PC-3 (cell line): ENCODE measurements at places on chromosomes 16 and 17. TPM values are rescaled to one million over a fixed set of nuclear protein-coding genes. Genes with fewer than 3 reads are reported as not detected.

DNA sequence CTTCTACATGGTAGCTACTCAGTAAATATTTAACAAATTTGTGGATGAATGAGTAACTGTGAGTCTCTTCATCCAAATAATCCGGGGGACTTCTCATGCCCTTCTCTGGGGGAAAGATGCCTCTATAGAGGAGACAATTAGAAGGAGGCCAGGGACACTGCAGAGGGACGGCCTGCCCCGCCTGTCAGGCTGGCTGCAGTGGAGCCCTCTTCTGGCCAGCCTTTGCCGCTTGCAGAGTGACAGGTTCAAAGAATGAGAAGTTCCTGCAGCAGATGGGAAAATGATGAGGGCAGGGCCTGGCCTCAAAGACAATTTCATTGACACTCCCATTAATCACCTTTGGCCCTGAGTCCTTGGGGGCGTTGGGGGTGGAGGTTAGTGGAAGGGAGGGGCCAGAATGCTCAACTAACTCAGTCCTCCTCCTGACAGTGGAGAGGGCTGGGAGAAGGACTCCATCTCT is 339.0 kb downstream of the MAF start:
- no peak for DNase-seq

DNA sequence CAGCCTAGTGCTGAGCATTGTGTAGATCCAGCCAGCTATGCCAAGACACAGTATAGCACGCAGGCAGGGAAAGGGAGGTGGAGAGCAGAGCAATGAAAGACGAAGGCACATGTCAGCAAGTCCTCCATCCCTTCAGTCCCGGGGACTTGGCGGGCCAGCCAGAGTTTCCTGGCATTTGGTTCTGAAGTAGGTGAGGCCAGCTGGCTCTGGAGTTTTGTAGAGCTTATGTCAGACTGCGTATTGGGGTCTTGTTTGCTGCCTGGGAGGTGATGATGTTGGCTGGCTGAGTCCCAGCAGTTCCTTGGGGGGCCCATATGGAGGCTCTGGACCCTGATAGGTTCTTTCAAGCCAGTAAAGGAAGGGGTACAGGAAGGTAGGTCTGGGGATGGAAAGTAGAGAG is 55.7 kb upstream of the AKTIP start:
- DNase-seq = no peak

- peak; percentile 54 for DNase-seq
Observed at GRCh38 chr17:64406321-64407200, 15.9 kb upstream of the PECAM1 start.

DNA sequence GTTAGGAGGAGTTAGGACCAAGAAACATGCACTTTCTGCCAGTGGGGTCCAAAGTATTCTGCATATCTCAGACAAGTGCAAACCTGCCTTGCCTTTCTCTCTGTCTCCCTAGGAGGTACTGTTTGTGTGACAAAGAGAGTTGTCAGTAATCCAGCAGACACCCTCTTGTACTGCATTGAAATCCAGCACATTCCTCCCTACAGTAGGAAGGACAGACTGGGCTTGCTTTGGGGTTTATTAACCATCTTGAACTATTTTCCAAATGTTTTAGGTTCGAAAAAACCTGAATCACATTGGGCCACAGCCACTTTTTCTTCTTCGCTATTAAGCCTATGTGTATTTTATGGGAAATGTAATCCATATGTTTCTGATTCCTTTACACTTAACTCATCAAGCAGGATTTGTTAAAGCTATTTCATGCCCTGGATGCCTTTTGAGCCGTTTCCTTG is 204.2 kb upstream of the KCNJ16 start:
- DNase-seq = peak; percentile 38

- no peak for DNase-seq
Observed at GRCh38 chr16:57837305-57838125, 35.2 kb upstream of the KIFC3 start.

DNA sequence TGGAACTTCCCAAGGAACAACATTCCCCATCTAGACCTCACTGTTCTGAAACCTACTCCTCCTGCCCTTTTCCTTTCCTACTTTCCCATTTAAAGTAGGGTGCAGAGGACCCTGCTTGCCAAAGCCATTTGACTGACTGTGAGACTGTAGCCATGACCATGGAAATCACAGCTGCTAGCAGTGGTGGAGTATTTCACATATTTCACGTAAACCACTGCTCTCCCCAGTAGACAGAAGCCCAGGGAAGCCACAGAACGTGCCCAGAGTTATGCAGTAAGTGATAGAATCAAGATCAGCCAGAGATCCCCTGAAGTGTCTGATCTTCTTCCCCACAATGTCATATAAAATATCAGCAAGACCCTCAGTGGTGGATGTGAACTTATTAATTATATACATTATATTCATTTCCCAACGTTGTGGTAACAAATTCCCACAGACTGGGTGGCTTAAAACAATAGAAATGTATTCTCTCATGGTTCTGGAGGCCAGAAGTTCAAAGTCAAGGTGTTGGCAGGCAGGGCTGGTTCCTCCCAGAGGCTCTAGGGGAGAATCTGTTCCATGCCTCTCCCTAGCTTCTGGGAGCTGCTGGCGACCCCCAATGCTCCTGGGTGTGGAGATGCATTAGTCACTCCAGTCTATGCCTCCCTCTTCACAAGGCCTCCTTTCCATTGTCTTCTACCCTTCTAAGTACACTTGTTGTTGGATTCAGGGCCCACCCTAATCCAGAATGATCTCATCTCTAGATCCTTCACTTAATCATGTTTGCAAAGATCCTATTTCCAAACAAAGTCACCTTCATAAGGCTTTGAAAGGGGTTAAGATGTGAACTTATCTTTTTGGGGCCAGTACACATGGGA is 20.7 kb upstream of the PRM1 start:
- no peak for DNase-seq

- no peak for DNase-seq
Observed at GRCh38 chr17:41771389-41772206, 14.9 kb downstream of the JUP start.

GRCh38 chr17:7480089-7480384 is 606 bp upstream of the ZBTB4 start:
- no peak for DNase-seq

Gene CTRB1
- not detected in 2 replicates for total RNA-seq

Gene CHST6
- total RNA-seq = 0.35 and 0.91 TPM in 2 replicates

Gene CARD14
- total RNA-seq = 2.3 and 4.4 TPM in 2 replicates

Gene IGSF6
- 0.36 TPM in 1 of 2 replicates, not detected in the other for total RNA-seq
